ENCODE measurements at places on chromosomes 16 and 17. TPM values are rescaled to one million over a fixed set of nuclear protein-coding genes. Genes with fewer than 3 reads are reported as not detected.

BCL6B gene
- not detected for total RNA-seq

SCNN1G gene
- not detected for total RNA-seq

GUCY2D gene
- not detected for total RNA-seq

SERPINF2 gene
- total RNA-seq, result not detected

All from IMR-90 (cell line).